ENCODE measurements at places on chromosomes 1 and 21.

DNA sequence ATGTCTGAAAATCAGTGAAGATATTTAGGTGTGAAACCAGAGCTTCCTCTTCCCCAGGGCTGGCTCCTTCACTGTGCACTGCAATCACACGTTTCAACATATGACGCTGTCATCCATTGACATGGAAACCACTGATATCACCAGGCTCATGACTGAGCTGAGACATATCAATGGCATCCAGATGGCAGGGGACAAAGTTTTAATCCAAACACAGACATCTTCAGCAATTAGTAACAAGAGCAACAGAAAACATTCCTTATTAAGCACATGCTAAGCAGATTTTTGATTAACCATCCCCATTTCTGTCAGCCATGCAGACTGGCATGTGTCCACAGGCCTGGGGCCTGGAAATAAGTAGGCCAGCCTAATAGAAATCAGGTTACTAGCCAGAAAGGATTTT, 108.0 kb upstream of the ADAR start:
- no peak for DNase-seq

GRCh38 chr1:41892301-41892781, 26.4 kb downstream of the HIVEP3 start:
- DNase-seq: no peak

GRCh38 chr1:101730559-101730958, 266.2 kb downstream of the OLFM3 start:
- DNase-seq: no peak

DNA sequence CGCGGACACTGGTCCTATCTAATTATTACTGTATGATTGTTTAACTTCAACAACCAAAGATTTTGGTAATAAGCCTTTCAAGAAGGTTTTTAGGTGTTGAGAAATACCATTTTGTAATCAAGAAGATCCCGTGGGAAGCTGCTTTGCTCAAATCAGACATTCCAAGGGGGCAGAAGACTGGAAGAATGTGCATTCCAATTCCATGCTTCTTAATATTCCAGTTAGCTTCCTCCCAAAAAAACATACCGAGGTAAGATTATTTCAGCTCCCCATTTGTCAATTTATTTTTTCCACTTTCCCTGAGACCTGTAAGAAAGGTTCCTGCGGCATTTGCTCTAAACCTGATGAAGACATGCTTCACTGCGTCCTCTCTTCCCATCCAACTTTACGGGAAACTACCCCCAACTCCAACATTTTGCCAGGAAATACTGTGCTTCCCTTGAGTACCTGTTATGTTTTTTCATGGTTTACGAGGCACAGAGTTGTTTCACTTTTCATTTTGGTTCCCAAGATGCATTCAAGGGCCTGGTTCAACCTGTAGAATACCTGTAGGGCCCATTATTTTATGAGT, 4.1 kb downstream of the CNN3 start:
- no peak for DNase-seq

- no peak for DNase-seq
Observed at GRCh38 chr1:181204530-181204929, 116.0 kb downstream of the IER5 start.

- DNase-seq: no peak
Observed at GRCh38 chr1:18149027-18149641, 41.5 kb downstream of the IGSF21 start.

DNA sequence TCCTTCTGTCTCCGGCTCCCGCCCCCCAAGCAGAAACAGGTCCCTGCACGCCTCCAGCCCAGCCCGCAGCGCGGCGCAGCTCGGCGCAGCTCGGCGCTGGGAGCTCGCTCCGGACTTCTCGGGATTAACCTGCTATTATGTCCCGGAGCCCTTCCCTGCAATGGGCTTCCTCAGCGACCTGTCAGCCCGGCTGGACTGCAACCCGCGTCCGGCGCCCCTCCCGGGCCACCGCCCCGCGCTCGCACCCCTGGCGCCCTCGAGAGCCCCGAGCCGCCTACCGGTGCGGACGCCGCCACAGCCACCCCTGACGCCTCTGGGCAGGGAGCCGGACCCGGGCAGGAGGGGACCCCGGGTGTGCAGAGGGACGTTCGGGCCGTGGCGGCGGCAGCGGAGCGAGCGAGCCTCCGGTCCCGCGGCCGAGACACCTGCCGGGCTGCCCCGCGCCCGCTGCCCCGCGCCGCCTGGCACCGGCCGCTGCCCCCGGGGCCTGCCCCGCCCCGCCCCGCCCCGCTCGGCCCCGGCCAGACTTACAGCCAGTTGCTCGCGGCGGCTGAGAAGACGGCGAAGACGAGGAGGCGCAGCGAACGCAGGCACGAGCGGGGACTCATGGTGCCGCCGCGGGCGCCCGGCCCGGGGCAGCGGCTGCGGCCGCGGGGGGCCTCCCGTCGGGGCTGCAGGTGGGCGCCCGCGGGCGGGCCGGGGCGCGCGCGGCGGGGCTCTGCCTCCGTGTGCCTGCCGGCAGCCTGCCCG, 407 bp downstream of the WNT4 start:
- no peak for DNase-seq

- DNase-seq: no peak
Observed at GRCh38 chr1:94745742-94746141, 74.4 kb upstream of the SLC44A3 start.

- DNase-seq: no peak
Observed at GRCh38 chr21:18677632-18678031, 274.0 kb upstream of the TMPRSS15 start.

GRCh38 chr1:103517380-103518047, 8.0 kb upstream of the RNPC3 start:
- no peak for DNase-seq

GRCh38 chr1:22319608-22320007, 132.0 kb upstream of the ZBTB40 start:
- no peak for DNase-seq

DNA sequence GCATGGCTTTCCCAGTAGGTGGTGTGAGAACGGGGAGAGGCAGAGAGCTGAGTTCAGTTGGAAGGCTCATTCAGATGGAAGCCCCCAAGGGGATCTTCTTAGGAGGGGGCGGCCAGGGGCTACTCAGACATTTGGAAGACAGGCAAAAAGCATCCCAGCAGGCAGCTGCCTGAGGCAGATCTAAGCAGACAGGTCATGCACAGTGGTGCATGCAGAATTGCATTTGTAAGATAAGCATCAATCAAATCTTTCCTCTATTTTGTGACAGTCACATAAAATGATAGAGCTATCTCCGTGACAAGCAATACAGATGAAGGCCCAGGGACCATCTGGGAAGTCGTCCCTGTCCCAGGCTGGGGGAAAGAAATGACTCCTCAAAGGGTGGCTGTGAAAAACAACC, 3.8 kb downstream of the RAB3B start:
- no peak for DNase-seq

- no peak for DNase-seq
Observed at GRCh38 chr1:199247891-199248290, 609.1 kb downstream of the PTPRC start.

- no peak for DNase-seq
Observed at GRCh38 chr21:41993744-41994143, 16.4 kb downstream of the ZBTB21 start.

DNA sequence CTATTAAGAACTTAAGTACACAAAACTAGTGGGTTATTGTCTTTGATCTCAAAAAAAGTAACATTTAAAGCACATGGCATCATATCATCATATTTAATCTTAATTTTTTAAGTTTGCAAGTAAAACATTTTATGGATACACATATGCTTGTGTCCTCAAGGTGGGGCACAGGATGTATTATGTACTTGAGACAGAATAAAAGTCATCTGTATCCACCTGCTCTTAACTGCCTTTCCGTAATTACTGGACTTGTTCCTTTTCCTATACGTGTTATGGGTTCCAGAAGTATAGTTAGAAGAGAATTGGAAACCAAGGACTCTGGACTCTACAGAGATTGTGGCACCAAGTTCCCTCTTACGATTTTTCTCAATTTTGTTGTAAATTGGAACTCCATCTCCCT, 79.4 kb downstream of the FCRL5 start:
- DNase-seq: no peak

DNA sequence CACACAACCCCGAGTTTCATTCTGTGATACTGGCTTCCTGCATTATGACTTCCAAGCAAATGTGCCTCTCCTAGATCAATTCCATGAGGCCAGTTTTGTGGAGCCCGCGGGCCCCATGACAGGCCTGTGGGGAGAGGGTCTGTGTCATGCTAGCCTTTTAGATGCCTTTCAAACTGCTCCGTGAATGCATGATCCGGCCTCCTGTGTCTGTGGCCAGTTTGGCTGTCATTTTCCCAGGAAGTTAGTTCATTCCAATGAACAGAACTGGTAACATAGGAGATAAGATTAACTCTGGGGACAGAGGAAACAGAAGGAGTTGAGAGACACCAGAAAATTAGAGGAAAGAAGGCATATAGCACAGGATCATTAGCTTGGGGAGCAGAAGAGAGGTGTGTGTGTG, 3.2 kb downstream of the FNDC7 start:
- DNase-seq: no peak

GRCh38 chr1:152884966-152885624, 7.0 kb downstream of the SMCP start:
- DNase-seq: no peak

- DNase-seq: no peak
Observed at GRCh38 chr1:246602194-246602593, 35.9 kb downstream of the CNST start.

GRCh38 chr21:33268393-33268736, 2.2 kb downstream of the IL10RB start:
- DNase-seq: no peak

DNA sequence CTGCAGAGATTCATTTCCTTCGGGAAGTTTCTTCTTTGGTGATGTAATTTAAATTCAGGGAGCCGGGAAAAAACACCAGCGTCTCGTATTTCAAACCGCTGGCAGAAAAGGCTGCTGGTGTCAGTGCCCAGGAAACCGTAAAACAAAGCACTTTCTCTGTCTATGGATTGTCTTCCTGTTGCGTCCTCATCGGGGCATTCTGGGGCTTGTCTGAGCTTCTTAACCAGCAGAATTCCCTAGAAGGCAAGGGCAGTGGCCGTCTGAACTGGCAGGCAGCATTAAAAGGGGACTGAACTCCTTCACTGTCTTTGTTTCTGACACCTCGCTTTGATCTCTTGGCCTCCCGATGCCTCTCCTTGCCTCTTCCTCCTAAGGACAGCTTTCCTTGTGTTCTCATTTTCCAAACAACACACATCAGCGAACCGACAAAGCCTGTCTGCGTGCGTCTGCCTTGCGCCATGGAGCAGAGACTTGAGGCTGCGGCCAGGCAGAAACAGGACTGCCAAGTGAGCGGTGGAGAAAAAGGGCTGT, 391.6 kb upstream of the VAMP3 start:
- DNase-seq: no peak

DNA sequence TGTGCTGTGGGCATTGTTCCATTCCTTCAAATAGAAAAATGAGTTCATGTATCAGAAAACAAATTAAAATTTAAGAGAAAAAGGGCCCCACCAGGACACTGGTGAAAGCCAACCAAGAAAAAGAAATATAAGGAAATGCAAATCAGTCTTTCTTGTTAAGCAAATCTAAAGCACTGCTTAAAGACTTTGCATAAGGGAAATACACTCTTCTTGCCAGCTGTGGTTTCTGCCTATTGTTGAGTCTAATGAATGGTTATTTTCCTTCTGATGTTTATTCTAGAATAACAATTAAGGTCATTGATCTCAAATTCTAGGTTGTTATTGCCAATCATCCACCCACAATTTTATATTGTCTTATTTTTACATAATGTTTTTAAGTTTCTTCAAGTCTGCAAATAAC, 158.6 kb upstream of the SNX7 start:
- DNase-seq: no peak

DNA sequence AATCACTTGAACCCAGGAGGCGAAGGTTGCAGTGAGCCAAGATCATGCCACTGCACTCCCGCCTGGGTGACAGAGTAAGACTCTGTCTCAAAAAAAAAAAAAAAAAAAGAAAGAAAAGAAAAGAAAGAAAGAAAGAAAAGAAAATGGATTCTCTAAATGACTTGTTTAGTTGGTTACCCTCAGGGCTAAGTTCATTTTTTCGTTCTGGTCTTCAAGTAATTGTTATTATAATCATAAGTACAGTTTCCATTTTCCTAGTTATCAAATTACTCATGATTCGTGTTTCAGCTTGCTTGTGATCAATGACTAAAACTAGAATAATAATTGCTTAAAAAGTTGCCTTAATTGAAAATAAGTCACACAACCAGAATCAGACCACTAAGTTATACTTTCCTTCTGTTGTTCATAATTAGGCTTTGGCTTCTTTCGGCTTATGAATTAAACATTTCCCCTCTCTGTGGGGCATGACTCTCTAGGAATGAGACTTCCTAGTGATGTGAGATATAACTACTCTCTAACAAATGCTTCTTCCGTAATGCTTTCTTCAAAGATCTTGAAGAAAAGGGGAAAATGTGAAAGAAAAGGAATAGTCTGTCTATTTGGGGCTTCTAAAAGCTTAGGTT, 9.6 kb upstream of the RLF start:
- no peak for DNase-seq

- no peak for DNase-seq
Observed at GRCh38 chr1:94864821-94865220, 44.7 kb downstream of the SLC44A3 start.

GRCh38 chr1:204544321-204544720, 28.1 kb downstream of the MDM4 start:
- no peak for DNase-seq

- DNase-seq: no peak
Observed at GRCh38 chr1:37477946-37478345, 3.6 kb downstream of the ZC3H12A start.

DNA sequence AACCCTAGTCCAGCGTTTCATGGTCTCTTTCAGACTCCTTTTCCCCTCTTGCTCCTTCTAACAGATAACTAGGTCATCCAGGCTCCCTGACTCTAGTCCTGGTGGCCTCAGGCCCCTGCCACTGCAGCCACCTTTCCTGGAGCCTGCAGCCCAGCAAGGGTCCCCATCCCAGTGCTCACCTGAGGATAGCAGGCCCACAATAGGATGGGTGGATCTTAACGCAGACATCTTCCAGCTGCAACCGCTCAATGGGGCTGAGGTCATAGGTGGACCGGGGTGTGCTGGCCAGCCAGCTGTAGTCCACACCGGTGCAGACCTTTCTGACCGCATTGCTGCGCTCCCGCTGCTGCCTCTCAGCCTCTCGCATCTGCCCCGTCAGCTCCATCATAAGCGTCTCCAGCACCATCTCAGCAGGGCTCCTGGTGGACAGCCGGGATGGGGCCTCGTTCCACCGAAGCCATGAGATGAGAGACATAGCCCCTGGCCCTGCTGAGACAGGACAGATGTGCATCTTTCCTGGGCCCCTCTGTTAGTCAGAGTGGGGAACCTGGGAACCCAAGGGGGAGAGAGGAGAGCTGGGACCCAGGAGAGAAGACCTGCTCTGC, 10.9 kb downstream of the RD3 start:
- DNase-seq: no peak

- no peak for DNase-seq
Observed at GRCh38 chr1:218674280-218674773, 329.2 kb downstream of the TGFB2 start.

GRCh38 chr1:159714529-159714928, at the start of gene CRP:
Gene CRP, minus strand, starts transcription at chr1:159714589. Its CDS starts 104 bp downstream, at chr1:159714485.
- DNase-seq: no peak

- DNase-seq: no peak
Observed at GRCh38 chr1:168096296-168097165, 40.2 kb downstream of the GPR161 start.

- DNase-seq: no peak
Observed at GRCh38 chr1:8422510-8423268, 104.8 kb downstream of the SLC45A1 start.

GRCh38 chr1:115624859-115625258, 16.9 kb upstream of the VANGL1 start:
- no peak for DNase-seq
